ENCODE measurements at places on chromosomes 12 and 14.

GRCh38 chr12:27517546-27517945, 6.5 kb upstream of the PPFIBP1 start:
- no peak for DNase-seq

- DNase-seq: no peak
Observed at GRCh38 chr12:126286203-126286602, 1221.0 kb downstream of the AACS start.

- no peak for DNase-seq
Observed at GRCh38 chr12:106918746-106919145, 37.0 kb upstream of the TMEM263 start.

DNA sequence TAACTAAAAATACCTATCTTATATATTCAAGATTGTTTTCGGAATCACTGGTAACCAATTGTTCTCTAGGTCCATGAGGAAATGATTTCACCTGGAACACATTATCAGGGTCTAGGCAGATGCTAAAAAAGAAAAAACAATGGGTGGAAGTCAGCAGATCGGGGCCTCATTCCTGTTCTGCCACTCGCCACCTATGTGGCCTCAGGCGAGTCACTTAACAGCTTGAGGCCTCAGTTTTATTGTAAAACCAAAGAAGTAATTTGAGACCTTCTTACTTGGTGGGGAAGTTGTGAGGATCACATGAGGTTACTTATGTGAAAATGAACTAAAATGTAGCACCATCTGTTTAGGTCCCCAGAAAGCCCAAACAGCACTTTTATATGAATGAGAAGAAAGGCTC, 6.2 kb upstream of the RNASE10 start:
- no peak for DNase-seq

GRCh38 chr12:64571411-64571810, 38.9 kb upstream of the RASSF3 start:
- peak; percentile 10 for DNase-seq

DNA sequence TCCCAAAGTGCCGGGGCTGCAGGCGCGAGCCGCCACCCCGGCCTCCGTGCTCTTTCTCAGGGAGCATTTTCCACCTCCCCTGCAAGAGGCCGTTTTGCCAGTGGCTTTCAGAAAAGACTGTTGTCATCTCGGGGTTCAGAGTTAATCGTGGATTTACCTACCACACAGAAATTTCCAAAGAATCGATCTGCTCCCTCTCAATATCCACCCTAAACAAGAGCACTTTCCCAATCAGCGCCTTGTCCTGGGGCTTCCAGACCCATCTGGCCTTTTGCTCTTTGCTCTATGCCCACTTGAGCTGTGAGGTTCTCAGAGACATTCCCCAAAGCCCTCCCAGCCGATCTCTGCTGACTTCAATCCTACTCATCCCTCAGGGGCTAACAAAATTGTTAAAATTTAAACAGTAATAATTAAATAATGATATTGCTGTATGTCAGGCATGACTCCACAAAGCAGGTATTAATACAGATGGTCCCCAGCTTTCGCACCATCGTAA, 86.6 kb downstream of the NINJ2 start:
- no peak for DNase-seq

DNA sequence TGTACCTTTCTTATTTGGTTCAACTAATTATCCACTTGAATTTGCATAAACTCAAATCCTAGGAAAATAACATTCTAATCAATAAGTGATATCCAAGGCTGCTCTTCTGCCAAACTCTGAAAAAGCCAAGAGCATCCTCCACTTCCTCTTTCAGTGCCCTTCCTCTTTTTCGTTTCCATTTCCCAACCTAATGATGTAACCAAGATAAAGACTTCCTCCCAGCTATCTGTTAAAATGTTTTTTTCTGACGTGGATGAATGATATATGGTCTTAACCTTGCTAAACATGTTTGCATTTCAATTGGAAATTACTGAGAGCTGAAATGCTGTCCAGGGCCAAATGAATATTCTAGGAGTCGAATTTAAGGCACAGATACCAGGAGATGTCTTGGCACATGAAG, 459.5 kb upstream of the PDE3A start:
- no peak for DNase-seq

DNA sequence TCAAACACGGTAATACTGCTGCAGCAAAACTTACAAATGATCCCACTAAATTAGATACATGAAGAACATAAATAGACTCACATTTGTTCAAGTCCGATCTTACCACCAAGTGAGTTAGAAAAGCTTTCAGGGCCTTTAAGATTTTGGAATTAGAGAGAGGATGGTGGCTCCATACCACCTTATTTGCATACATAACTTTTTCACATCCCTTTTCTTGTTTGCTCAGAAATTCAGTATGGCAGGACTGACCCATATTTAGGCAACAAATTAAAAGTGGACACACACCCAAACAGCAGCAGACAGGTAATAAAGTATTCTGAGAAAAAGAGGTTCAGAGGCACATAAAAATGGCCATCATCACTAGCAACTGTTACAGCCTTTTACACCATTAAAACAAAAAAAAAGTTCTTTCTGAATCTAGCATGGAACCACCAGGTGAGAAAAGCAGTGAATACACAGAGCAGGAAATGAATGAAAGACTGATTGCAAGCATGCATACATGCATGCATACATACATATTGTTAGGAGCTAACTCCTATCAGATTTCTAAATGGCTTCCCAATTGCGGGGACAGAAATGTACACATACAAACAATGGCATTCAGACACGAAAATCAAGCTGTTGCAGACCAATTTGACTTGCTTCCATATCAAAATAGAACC, 23.3 kb downstream of the STXBP6 start:
- no peak for DNase-seq

DNA sequence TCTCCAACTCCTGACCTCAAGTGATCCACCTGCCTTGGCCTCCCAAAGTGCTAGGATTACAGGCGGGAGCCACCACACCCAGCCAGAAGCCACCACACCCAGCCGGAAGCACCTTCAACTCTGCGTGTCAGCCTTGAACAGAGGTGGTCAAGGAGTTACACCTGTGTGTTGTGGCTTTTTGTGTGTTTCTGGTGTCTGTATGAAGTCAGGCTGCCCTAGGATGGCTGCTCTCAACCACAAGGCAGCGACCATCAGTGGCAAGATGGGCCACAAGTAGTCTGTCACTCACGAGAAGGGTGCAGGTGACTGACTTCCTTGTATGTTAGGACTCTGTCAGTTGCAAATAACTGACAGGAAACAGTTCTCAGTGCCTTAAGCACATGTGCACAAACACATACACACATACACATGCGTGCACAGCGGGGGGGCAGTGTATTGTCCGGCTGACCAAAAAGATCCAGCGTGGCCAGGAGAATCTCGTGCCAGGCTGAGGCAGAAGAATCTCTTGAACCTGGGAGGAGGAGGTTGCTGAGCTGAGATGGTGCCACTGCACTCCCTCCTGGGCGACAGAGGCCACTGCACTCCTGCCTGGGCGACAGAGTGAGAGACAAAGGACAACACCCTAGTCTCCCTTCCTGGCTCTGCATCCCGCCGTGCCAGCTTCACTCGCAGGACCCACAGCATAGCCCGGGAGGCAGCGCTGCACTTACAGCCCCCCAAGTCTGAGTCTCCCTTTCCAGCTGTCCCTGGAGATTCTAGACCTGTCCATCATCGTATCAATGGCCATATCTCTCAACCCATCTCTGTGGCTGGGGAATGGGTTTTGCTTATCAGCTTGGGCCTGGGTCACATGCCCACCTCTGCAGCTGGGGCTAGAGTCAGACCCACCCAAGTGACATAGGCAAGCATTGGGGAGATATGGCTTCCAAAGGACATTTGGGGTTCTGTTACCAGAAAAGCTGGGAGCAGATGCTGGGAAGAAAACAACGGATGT, 13.7 kb downstream of the P2RX4 start:
- DNase-seq: peak; percentile 19

DNA sequence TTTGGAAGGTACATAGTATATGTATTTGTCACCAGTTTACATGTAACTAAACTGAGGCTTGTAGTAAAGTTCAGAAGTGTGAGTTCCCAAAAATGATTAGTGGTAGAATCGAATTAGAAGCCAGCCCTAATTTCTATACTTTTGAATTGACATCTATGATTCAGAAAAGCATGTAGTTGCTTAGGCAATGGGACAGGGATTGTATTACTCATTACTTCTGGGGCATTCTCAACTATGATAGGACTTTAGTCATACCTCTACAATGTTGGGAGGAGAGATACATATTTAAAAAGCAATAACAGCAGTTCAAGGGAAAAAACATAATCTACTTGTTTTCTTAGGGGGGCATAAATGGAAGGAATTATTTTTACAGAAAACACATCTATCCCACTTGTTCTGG, 277.9 kb upstream of the E2F7 start:
- no peak for DNase-seq

DNA sequence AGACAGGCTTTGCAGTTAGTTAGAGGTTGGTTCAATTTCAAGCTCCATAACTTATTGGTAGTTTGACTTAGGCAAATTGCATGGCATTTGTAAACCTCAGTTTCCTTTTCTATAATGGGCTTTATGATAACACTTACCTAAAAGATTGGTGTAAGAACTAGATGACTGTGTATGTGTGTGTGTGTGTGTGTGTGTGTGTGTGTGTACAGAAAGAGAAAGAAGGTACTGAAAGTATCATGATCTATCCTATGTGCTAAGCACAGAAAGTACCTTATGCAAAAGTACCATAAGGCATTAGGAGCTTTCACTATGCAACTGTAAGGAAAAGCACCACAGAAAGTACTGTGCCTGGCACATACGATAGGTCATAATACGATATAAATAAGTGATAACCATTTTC, 304.3 kb upstream of the KITLG start:
- no peak for DNase-seq

DNA sequence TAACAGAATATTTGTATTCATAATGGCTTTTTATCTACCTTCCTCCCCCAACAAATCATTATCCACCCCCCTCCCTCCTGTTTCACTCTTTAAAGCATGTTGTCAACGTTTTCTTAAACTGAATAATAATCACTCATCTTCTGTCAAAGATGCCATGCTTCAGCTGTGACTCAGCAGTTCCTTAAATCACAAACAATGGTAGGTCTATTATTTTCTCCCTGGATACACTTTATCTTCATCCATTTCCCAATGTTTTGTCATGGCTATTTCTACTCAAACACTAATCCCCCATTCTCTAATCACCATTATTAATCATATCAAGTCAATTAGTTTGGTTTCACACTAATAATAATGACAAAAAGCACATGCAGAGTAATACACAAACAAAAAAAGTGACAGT, 6.5 kb downstream of the CLEC12B start:
- no peak for DNase-seq

GRCh38 chr12:68885381-68885780, 47.6 kb downstream of the CPM start:
- no peak for DNase-seq

DNA sequence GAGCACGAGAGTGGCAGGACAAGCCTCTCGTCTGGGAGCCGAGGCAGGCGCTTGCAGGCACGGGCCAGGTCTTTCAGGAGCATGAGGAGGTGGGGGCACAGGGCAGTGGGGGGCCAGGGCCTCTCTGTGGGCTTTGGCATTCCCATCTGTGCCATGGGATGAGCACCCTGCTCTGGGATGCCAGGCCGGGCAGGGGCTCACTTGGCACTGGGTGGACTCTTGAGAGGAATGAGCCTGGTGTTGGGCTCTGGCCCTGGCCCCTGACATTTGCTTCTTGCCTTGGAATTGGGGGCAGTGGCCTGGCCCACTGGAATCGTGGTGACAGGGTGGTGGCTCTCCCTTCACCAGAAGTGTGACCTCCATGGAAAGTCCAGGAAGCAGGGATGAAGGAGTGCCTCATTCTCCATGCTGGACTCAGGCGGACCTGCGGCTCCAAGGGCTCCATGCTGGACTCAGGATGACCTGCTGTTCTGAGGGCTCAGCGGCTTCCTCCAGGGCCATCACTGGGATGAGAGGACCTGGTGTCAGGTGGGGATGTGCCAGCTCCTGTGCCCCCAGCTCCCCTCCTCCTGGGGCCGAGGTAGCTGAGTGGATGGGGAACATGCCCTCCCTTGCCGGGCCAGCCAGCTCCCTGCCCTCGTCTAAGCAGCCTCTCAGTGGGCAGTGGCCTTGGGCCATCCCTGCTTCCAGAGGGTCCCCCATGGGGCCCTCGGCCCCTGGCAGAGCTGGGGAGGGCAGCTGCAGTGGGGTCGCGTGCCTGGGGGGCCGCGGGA, 220.3 kb downstream of the KIF26A start:
- DNase-seq: no peak

GRCh38 chr12:46237371-46238045, 31.3 kb downstream of the SLC38A1 start:
- no peak for DNase-seq

GRCh38 chr12:39792938-39793337, 173.3 kb upstream of the ABCD2 start:
- DNase-seq: no peak

DNA sequence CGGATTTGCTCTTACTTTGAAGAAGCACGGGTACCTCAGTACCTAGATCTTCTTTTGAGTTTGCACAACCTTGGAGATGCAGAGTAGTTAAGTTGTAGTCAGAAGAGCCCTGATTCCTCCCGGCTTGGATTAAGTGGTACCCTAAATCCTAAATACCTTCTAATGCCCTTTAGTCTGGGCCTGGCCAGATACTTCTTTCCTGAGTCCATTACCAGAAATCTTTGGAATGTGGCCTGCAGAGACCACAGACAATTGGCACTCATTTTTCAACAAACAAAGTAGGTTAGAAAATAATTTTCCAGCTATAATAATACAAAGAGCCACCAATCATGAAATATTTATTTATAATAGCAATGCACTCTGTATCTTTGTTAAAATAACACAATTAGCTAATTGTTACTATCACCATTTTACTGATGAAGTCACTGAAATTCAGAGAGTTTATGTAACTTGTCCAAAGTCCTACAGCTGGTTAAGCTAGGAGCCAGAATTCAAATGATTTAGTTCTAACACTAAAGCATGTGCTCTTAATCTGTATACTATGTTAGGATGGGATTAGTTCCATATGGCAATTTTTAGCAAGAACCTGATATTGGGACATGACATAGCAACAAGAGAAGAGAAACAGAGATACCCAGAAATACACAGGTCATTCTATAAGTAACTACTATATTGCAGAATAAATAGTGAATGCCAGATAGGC, 132.1 kb upstream of the PDZRN4 start:
- no peak for DNase-seq

- DNase-seq: no peak
Observed at GRCh38 chr12:126349383-126349782, 1284.1 kb downstream of the AACS start.

DNA sequence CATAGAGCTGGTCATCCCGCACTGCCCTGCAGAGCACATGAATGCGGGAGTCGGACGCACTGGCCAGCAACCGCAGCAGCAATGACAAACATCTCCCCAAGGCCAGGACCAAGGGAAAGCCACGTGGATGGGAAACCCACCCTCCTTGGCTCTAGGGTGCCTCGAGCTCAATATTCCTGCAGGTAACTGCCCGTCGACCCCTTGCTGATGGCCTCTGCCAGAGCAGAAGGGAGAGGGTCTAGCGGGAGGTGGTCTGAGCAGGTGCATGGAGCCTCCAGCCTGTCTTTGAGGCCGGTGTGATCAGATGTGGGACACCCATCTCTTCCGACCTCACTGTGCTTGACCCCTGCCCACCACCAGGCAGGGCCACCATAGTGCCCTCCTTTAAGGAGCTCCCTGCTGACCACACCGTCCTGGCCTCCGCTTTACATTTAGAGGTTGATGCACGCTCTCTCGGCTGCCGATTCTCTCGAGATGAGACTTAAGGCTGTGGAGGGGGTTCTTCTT, 89.7 kb downstream of the PIWIL1 start:
- DNase-seq: no peak
